ENCODE measurements at places on chromosomes 3 and 15. TPM values are rescaled to one million over a fixed set of nuclear protein-coding genes. Genes with fewer than 3 reads are reported as not detected.
A peak's percentile ranks its signal among the peaks of the same experiment; 100 is the strongest.

- DNase-seq = no peak
These were observed 98.8 kb downstream of the ZNF621 start for GRCh38 chr3:40623567-40623966.

- no peak for DNase-seq
These were observed 1.2 kb downstream of the ROBO2 start for GRCh38 chr3:77040926-77041722.

DNA sequence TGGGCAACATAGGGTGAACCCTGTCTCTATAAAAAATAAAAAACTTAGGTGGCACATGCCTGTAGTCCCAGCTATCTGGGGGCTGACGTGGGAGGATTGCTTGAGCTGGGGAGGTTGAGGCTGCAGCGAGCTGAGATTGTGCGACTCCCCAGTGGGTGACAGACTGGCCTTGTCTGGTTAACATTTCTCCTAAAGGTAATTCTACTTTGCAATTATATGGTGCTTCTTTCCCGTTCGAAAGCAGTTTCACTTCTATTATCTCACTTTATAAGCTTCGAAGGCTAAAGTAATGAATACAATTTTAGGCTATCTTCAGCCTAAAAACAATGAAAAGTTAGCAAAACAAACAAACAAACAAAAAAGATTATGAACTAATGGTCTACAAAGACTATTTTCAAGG is 35.3 kb downstream of the COMMD2 start:
- no peak for DNase-seq

DNA sequence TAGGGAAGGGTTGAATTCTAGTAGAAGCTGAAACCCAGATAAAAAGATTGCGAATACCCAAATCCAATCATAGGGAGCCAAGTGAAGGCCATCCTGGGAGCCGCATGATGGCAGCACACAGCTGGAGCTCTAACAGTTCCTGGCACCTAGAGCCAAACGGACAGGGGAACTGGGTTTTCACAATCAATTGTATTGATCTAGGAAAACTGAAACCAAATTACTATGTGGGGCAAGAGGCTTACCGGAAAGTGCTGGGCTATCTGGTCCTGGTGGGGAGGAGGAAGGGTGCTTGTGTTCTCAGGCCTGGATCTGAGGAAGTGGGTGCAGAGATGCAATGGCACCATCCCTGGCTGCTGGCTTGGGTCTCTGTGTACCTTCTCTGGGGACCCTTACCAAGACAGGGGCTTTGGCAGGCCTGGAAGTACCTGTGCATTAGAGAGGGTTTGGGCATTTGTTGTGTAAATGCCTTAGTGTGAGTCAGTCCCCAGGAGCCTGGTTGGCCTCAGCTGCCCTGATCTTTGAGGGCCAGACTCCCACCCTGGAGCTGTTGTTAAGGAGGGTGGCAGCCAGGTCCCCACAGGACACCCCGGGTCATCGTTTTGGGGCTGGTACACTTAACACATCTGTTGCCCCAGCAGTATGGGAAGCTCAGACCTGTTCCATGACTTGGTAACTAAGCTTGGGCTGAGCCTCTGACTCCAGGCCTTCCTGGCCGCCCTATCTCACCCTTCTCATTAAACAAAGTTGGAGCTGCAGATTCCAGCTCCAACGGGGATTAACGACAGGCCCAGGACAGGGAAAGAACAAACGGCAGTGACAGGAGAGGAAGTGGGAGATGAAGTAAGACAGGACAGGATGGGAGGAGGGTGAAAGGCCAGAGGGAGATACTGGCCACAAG is 8.9 kb upstream of the FURIN start:
- no peak for DNase-seq

NRROS gene
- 16.4 TPM for total RNA-seq

UMPS gene
- 22.2 TPM for total RNA-seq

- no peak for DNase-seq
These were observed 109.1 kb downstream of the ZNF385D start for GRCh38 chr3:21641959-21642358.

DNA sequence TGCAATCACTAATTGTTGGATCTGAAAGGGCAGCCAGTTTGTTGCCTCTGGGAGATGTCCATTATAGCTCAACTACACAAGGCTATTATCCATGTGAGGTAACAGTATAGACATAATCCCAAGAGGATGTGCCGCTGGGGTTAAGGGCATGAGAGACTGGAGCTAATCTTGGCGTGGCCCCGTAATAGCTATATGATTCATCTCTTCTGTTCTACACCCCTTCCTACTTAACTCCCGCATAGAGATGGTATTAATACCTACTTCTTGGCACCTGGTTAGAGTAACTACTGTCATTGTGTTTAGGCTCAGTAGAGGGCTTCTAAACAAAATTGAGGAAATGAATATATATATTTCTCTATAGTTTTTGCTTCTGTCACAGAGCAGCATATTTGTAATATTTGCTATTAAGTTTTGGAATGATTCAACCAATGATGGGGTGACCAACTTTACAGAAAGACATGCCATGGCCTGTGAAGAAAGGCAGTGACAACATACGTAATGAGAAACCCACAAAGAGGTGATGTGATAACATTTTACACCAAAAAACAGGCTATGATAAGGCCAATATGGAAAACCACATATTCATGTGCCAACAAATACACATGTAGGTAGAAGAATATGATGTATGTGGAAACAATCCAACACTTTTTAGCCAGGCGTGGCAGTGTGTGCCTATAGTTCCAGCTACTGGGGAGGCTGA is 76.8 kb upstream of the DPH6 start:
- DNase-seq = no peak

GRCh38 chr15:29911705-29912104 is 89.4 kb upstream of the TJP1 start:
- DNase-seq = no peak

DNA sequence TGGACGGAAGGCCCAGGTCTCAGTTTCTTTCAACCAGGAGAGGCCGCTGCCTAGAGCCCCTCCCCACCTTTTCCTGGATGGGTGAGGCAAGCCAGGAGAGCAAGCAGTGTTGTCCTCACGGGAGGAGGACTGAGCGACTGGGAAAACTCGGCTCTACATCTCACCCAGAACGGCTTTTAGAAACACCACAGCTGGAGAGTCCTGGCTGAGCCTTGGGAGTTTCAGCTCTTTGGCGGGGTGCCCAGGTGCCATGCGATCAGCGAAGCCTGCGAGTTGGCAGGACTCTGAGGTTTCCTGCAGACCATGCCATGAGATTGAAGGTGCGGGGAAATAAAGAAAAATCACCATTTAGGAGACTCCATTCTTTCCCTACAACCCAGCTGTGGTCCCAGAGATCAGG is 26.0 kb downstream of the PPCDC start:
- no peak for DNase-seq

DNA sequence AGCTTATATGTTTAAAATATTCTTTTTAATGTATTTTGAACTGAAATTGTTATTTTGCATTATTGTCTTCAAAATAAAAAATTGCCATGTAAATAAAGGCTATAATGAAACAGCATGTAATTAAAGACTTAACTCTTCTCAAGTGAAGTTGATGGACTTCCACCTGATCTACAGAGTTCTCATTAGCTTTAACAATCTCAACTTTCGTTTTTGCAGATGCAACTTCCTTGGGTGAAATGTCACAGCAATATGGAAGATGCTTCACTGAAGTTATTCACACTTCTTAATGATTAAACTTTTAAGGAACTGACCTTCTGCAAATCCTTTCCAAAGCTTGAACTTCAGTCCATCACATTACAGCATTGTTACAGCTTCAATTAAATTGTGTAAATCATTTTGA is 63.6 kb downstream of the OSTN start:
- no peak for DNase-seq

- no peak for DNase-seq
These were observed 231.8 kb upstream of the TBL1XR1 start for GRCh38 chr3:177429079-177429478.

GRCh38 chr3:29644956-29645636 is 364.2 kb downstream of the RBMS3 start:
- no peak for DNase-seq

MAGI1 gene
- total RNA-seq = 44.9 TPM

- no peak for DNase-seq
These were observed 90.6 kb downstream of the SEMA5B start for GRCh38 chr3:122936986-122937385.

- no peak for DNase-seq
These were observed 37.1 kb downstream of the IL17RD start for GRCh38 chr3:57127891-57128518.

- no peak for DNase-seq
These were observed 105.6 kb downstream of the FBLN2 start for GRCh38 chr3:13654330-13655060.

DNA sequence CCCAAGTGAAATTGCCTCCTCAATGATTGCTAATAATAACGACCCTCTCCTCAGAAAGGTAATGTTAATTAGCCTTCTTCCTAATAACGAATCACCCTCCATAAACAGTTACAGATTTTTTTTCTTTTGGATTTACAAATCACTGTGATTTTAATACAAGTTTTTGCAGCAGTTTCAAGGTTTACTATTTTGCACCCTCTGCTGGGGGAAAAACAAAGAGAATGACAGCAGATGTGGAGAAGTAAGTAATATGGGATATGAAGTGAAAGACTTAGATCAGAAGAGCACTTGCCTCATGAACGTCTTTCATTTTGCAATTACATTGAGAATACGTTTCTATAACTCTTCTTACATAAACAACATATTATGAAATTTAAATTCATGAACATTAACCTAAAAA is 16.1 kb upstream of the CNTN3 start:
- no peak for DNase-seq

P2RY13 gene
- not detected for total RNA-seq

- peak; percentile 91 for DNase-seq
These were observed 103.5 kb downstream of the CD47 start for GRCh38 chr3:107987036-107987939.

DNA sequence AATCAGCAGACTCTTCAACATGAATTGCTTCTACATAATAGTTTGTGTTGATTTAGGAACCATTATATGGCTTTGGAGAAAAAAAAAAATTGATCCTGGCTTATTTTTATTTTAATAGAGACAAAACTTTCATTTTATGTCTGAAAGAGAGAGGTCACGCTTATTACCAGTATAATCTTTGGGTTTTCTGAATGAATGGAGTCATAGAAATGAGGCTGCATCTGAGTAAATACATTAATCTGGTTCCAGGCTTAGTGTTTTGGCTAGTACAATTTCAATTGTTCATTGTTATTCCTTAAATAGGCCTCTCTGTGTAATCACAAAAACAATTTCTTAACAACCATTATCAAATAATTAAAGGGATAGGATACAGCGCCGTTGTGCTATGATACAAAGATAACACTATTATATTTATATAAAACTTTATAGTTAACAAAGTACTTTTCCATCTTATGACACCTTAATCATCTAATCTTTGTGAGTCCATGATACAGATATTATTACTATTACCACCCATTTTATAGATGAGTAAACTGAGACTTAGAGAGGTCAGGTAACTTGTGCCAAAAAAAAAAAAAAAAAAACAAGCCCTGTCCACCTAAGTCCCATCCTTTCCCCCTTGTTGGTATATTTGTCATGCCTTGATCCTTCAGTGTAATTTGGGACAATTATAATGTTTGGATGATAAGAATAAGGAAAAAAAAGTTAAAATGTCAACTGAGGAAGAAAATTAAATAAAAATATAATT is 41.8 kb upstream of the GOLM2 start:
- no peak for DNase-seq

- DNase-seq = no peak
These were observed 4.9 kb upstream of the GPR87 start for GRCh38 chr3:151321526-151321925.

ABCC5 gene
- 12.2 TPM for total RNA-seq

- DNase-seq = peak; percentile 58
These were observed 109.9 kb upstream of the RAP2B start for GRCh38 chr3:153052096-153052460.

TMEM266 gene
- total RNA-seq = not detected

DNA sequence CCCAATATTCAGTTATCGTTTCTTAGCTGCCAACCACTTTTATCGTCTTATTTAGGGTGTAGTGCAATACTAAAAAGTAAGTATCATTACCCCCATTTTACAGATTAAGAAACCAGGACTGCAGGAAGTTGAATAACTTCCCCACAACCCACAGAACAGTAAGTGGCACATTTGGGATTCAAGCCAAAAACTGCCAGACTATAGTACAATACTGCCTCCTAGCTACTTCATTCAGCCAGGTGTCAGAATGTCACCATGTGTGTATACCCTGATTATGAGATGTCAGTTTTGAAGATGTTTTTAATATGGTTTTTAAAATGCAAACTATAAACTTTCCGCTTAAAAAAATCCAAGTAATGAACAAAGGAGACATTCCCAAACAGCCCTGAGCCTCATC is 74.2 kb upstream of the PROK2 start:
- DNase-seq = no peak

DNA sequence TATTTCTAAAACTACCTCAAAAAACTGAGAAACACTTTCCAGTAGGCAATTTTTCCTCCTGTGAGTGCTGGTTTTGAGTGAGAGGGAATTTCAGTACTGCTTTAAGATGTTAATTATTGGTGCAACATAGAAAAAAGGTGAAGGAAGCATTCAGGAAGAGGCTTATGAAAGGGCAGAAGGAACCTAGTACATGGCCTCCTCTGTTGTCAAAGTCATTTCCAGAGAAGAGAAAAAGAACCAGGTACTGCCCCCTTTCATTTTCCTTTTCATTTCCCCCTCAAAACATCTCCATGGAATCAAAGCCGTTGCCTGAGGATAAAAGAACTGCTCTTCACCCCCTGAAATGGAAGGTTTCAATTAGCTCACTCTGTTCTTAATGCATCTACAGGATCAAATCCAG is 19.8 kb downstream of the RARRES1 start:
- no peak for DNase-seq

DNA sequence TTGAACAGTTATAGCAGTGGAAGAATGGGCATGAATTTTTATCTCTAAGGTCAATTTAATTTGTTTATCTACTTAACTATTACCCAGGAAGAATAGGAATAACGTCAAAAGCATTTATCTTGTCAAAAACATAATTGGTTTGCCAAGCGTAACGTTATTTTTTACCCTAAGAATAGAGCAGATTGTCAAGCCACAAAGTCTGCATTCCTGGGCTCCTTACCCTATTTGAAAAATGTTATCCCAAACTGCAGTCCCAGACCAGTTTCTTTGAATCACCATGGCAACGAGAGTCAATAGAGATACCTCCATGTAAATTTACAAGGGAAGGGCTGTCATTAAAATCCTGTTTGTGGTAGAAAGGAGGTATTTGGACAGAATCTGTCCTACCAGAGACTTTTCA is 61.1 kb downstream of the CPNE4 start:
- no peak for DNase-seq

DNA sequence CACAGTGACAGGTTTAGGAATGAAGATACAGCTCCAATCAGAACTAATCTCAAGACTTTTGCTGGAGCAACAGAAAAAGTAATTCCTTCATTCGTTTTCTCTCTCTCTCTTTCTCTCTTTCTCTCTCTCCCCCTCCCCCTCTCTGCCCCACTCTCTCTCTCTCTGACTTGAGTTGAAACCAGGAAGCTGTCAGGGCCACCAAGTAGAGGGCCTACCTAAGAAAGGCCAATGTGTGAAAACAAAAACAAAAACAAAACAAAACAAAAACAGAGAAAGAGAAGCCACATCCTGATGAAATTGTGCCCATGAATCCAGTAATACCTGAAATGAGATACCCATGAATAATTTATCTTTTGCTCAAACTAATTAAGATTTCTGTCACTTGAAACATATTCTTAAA is 72.9 kb downstream of the ATP8B4 start:
- no peak for DNase-seq

- DNase-seq = no peak
These were observed 253.5 kb downstream of the SHQ1 start for GRCh38 chr3:72594615-72595215.

- no peak for DNase-seq
These were observed 13.2 kb downstream of the AAGAB start for GRCh38 chr15:67241132-67241855.

FBXO40 gene
- total RNA-seq = not detected

GRCh38 chr3:113531826-113532697 is at the start of gene SIDT1:
TSS of gene SIDT1 (plus strand) at chr3:113532555. CDS start at chr3:113533022, 467 bp downstream.
- DNase-seq = no peak
